ENCODE measurements at places on chromosomes 3 and 15.

DNA sequence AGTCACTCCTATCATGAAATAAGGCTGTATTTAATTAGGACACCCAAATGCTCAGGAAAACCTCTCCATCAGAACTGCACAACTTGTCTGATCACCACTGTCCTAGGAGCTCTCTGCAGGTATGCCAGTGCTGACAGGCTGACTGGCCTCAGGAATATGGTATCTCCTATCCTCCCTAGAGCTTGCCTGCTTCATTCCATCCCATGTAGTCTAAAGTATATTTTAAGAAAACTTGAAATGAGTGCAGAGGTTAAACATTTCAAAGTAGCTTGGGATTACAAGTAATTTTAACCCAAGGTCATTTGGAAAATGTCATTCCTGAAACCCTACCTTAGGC, 23.7 kb downstream of the FILIP1L start:
- DNase-seq, result no peak

DNA sequence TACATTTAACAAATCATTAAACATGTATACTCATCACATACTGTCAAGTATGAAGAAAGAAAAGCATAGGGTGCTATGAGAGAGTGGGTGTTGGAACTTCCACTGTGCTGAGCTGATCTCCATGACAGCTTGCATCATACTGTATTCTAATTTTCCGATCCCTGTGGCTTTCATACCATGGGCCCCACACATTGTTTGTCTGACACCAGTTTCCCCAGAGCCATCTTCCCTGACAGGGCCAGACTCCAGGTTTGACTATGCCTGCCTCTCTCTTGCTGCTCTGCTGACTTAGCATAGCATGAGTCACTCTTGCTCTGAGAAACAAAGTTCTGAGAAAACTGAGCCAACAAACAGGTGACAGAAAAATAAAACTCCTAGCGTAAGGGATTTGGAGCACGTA, 37.0 kb upstream of the CASR start:
- DNase-seq, result no peak

GRCh38 chr15:86009727-86010126, 69.9 kb upstream of the AGBL1 start:
- DNase-seq, result no peak

GRCh38 chr15:83115410-83115809, 8.0 kb downstream of the TM6SF1 start:
- DNase-seq, result no peak

- no peak for DNase-seq
Observed at GRCh38 chr3:159852266-159852665, 136.4 kb upstream of the IL12A start.

DNA sequence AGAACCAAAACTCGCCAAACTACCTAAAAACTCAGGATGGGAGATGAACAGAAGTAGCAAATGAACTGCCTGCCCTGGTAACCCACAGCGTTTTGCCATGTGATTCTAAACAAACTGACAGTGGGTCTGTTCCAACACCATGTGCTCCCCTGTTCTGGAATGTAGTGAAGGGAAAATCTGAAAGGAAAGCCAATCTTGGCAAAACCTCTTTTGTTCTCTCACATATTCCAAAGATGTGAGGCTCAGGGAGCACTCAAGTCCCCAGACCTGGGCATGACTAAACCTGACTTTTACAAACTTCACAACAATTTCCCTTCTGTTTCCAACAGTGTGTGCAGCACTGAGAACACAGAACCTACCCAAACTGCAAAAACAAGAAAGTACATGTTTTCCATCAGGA, 116.1 kb downstream of the IMPG2 start:
- DNase-seq, result no peak

DNA sequence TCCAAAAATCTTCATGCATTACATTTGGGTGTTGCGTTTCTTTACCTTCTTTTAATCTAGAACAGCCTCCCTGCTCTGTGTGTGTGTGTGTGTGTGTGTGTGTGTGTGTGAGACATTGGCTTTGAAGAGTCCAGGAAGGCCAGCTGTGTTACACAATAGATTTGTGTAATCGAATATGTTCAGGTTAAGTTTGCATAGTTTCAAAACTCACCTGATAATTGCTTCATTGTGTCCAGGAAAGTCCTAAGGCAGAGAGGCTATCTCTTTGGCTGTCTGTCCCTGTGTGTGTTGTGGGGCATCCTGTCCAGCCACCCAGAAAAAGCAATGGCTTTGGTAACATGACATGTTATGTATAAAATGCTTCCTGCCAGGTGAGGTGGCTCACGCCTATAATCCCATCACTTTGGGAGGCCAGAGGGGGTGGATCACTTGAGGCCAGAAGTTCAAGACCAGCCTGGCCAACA, 37.5 kb downstream of the ZNF710 start:
- DNase-seq, result no peak

DNA sequence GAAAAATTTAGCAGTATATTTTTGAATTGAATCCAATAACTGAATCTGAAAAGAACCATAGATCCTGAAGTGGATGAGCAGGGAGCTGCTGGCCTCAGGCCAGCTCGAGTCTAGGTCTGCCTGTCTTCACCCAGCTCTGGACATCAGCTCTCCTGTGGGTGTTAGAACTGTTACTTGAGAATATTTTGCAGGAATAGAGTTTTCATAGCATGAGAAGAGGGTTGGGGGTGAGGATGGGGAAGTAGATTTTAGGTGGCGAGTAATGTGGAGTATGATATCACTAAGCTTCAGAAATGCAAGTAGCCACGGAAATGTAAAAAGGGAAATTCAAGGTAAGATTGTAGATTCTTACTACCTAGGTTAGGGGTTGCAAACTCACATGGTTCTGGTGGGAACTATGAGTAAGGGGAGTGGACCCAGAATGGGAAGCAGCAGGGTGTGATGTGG, 6.2 kb downstream of the RAB8B start:
- DNase-seq, result no peak

DNA sequence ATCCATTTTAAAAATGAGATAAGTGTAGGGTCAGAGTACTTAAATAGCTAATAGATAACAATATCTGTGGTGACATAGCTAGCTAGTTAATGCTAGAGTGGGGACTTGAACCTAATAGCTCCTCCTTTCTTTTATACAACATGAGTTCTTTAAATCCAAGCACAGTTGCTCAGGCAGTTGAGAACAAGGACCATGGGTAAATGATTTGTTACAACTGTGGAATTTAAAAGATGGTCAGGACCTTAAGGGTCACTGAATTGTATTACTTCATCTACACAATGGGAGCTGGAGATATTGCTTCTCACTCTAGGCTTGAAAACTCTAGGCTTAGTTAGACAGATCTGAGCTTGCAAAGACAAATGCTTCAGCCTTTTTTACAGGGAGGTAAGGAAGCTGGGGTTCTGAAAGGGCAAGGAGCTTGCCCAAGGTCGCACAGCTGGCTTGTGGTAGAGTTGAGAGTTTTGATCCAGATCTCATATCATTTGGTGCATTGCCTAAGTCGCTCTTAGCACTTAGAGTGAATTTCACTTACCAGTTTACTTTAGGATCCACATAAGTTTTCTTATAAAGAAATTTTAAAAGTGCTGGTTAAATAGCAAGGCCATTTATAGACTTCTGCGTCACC, 90.2 kb downstream of the EDEM1 start:
- DNase-seq, result no peak

- DNase-seq, result no peak
Observed at GRCh38 chr3:98906230-98906629, 4.7 kb upstream of the DCBLD2 start.

DNA sequence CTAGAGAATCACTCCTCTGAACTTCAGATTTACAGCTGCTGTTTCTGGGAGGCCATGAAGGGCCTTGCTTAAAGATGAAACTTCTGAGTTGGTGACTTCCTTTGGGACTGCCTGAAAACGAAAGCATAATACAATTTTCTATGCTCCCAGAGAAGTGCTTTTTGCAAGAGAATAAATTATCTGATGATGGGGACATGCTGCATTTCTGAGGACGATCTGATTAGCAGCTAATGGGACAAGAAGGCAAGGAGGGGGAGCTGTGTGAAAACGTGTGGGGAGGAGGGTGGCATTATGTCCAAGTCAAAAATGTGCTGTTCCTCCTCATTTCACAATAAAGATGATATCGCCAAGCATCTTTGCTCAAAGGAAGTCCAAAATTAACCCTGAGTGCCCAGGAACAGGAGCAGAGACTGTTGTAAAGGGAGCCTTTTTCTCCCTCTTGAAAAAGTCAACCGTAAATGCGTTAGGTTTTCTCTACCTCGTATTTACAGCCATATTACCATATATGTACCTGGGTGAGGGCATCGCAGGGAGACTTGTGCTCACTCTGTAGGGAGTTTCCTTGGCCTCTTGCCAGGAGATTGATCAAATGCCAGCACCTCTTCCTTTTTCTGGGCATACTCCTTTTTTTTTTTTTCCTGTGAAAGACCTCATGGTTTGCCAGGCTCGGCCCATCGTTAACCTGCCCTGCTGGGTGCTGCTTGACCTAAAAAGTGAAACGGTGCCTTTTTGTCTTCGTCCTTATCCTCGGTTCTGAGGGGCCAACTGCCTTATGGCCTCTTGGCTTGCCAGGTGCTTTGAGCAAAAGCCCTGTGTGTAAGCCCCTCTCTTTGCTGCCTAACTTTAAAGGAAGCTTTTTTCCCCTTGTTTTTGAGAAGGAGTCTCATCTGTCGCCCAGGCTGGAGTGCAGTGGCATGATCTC, 11.5 kb downstream of the ITPR1 start:
- DNase-seq, result no peak

DNA sequence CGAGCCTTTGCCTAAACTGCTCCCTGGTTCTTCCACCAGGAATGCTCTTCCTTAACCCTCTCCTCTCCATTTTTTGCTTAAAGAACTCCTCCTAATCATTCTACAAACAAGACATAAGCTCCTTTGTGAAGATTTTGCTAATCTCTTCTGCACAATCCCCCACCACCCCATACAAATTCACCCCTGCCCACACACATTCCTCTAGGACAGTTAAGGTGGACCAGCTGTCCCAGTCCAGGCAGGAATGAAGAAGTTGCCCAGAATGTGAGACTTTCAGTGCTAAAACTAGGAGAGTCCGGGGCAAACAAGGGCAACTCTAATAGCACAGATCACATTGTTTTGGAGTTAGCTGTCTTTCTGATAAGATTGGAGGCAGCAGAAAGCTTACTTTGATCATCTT, 13.9 kb upstream of the FAM174B start:
- no peak for DNase-seq

DNA sequence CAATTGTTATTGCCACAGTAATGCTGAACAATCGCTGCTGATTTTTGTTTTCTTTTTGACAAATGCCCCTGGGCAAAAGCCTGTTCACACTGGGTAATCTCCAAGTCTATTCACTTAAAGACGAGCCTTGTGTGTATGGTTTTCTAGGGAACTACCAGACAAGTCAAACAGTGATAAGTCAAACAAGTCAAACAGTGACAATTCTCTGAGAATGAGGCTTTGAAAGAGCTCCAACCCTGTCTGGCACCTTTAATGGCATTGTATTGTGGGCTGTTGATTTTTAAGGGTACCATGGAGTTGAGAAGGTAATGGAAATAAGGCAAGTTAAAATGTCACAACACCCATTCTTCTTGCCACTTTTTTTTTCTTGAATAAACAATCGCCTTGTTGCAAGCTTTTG, 59.4 kb upstream of the TMC3 start:
- no peak for DNase-seq

DNA sequence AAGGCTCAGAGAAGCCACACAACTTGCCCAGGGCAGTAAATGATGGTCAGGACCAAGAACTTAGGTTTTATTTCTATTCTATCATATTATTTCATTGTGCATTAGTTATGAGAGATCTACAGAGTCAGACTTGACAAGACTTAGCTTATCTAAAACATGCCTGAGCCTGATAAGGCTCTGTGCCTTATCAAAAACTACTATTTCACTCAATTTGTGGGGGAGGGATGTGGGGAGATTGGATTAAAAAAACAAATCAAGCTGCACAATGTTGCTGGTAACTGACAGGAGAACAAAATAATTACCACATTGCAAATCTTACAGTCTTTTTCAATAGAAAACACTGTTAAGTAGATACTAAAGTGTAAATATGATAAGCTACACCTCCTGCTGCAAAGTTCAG, 16.0 kb downstream of the HACD2 start:
- DNase-seq, result no peak

- no peak for DNase-seq
Observed at GRCh38 chr15:92541291-92542200, 114.0 kb downstream of the FAM174B start.

DNA sequence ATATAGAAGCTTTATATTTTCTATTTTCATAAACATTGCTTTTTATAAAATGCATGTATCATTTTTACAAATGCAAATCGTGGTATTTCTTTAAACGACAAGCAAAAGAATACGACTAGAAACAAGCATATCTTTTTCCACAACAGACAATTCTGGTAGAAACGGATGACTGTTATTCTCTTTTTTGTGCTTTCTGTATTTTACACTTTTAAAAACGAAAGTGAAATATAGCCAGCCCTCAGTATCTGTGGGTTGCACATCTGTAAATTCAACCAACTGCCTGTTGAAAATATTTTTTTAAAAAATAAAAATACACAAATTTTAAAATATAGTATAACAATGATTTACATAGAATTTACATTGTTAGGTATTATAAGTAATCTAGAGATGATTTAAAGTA, 61.3 kb downstream of the PRTG start:
- DNase-seq, result no peak

DNA sequence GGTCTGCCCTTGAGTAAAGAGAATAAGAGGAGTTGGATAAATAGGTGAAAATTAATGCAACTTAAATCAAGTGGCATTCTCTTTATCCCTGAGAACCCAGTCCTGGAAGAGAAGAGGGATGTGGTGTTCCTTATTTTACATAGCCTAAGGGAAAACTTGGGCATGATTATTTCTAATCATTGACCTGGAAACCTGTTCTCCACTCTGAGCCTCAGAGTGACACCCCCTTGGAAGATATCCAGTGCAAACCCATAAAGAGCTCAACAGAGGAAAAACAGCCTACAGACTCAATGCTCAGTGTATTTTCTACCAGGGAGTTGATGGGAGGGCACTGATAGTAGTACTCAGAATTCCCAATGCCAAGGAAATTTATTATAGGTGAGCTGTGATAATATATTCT, 22.0 kb downstream of the SLC15A2 start:
- DNase-seq, result no peak

GRCh38 chr15:39627451-39628143, 46.7 kb downstream of the THBS1 start:
- no peak for DNase-seq

DNA sequence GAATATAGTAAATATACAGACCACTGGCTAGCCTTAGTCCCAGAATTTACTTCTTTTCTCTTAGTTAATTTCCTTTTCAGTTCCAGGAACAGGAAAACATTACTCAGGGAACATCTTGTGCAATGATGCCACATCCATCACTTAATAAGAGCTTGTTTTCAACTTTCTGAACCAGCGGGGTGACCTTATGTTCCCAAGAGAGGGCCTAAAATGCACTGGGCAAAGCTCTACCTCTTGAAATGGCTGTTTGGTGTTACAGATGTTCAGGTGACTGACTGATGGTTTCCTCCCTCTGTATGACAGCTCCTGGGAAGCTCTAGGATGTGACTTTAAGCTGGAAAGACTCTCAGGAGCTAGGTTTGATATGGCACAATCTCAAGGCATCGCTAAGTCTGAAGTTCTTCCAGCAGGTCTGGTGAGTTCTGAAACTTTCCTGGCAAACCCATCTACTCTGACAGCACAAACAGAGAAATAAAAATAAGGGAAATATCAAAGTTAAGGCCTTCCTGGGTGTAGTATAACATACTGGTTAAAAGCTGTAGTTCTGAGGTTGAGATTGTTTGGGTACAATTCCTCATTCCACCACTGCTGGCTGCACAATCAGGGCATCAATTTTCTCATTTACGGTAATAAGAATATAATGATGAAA, 98.6 kb downstream of the ZIC1 start:
- DNase-seq, result no peak

- no peak for DNase-seq
Observed at GRCh38 chr3:67678665-67679064, 24.3 kb upstream of the SUCLG2 start.

Data from NCI-H1417 treated with DMSO at 0.1 percent for 48 hours (cell line).